ENCODE measurements at places on chromosomes 6 and 20. TPM values are rescaled to one million over a fixed set of nuclear protein-coding genes. Genes with fewer than 3 reads are reported as not detected.

The PCK1 gene
- not detected for total RNA-seq

The GHRH gene
- not detected for total RNA-seq

The SIRPB2 gene
- total RNA-seq, result not detected

GRCh38 chr6:159045801-159046200 is 1.0 kb upstream of the TAGAP start:
- no peak for DNase-seq

DNA sequence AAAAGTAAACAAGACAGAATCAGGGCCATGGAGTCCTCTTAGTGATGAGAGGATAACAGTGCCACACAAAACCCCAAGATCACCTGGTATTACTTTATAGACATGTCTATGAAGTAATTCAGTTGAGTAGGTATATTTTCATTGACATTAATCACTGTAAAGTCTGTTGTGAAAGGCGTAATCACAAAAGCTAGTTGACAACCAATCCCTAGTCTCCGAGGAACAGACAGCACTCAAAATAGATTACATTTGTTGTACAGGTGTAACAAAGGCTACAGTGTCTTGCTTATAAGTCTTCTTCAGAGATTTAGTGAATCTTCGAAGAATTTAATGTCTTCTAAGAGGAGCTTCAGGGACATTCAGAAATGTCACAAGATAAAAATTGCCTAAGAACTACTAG is 120.1 kb downstream of the TMEM200A start:
- no peak for DNase-seq

GRCh38 chr20:22920898-22921297 is 114.2 kb upstream of the SSTR4 start:
- DNase-seq, result no peak

DNA sequence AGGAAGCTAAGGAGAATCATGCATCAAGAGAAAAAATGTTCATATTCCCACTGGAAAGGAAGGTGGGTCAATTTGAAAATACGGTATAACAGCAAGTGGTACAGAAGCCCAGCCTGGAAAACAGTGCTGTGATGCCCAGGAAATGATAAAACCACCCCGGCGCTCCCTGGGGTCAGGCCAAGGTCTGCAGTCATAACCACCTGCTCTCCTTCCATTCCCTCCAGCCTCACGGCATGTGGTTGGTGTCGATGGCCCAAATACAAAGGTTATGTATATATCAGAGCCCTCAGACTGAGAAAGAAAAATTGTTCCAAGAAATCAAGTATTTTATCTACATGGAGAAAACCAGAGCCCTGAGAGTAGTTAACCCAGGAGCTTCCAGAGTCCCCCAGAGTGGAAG is 208.1 kb upstream of the CDYL start:
- DNase-seq, result no peak

- DNase-seq, result no peak
These were observed 73.0 kb upstream of the TULP1 start for GRCh38 chr6:35585658-35586057.

Data from activated naive CD8-positive, alpha-beta T cell treated with anti-CD3 and anti-CD28 coated beads for 36 hours (primary cell).